Common myeloid progenitor, CD34-positive (primary cell): ENCODE measurements at places on chromosomes 7 and 10.

DNA sequence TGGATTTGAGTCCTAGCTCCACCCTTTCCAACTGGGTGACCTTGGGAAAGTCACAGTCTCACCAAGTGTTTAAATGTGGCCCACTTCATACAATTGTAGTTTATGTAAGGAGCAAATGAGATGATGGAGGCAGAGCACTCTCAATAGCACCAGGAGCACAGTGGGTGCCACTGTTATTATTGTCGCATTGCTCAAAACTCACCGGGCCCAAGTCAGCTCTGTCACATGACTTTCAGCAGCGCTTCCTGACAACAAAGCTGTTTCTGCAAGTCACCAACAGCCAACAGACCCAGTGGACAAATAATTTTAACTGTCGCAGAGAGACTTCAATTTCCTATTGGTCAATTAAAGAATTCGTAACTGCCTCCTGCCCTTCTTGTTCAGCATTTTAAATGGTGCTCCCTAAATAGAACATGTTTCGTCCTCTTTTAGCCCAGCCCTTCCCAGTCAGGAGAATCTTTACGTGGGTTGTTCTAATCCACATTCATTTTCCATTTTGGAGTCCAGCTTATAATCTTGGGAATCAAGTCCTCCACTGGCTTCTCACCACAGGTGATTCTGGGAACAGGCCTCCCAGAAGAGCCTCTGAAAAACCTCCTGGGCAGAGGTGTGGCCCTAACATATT, 415.6 kb upstream of the NPVF start:
- H3K27me3 ChIP-seq, result no peaks in the 10 kb centered on the region
- H3K4me1 ChIP-seq, result peaks cover 14% of the 10 kb centered on the region
- no peaks in the 10 kb centered on the region for H3K36me3 ChIP-seq
- DNase-seq, result peak; percentile 60
- H3K4me3 ChIP-seq, result no peak overlapping the region

DNA sequence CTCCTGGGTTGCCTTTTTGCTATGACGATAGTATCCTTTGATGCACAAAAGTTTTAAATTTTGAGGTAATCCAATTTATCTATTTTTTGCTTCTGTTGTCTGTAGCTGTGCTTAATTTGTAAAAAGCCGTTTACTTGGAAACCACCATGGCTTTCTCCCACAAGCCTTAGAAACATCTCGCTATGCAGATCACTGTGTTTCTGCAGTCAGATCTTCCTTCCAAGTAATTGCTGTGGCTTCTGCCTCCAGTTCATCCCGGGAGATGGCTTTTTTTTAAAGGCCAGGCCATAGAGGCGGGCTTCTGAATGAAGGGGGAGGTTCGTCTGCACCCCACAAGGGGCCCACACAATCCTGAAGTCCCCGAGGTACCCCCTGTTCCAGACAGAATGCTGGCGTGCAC, 48.3 kb upstream of the OCM2 start:
- H3K27me3 ChIP-seq, result peaks cover 2% of the 10 kb centered on the region
- H3K4me3 ChIP-seq, result no peak overlapping the region

DNA sequence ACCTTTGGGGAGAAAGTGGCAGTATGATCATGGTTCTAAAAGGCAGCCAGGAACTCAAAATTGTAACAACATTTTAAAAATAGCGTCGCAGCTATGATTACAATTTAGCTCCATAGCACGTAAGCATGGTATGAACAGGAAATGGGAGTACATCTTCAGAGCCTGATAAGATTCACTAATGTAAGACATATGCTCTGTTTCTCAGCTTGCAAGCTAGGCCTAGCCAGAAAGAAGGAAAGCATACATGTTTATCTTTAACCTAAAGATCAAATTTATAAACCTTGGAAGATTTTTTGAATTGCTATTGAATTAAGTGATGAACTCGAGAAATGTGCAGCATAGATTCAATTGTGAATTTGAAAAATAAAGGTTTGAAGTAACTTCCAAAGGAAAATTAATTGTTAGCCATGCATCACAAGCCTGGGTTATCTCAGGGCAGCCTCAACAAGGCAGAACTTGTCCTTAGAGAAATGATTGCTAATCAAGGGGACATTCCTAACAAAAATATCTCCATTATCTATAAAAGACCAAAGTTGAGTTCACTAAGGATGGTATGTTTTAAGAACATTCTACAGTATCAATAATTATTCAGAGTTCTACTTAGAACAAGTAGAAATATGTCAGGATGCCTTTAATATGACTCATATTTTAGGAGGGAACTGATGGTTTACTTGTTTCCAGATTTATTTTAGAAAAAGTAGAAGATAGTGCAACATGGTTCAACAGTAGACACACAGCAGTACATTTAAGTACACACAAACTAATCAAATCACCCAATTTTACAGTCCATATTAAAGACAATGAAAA, 38.8 kb upstream of the SEPTIN7 start:
- H3K4me1 ChIP-seq, result no peaks in the 10 kb centered on the region
- no peaks in the 10 kb centered on the region for H3K27me3 ChIP-seq
- H3K36me3 ChIP-seq, result no peaks in the 10 kb centered on the region

GRCh38 chr10:129433266-129433665, 33.8 kb upstream of the MGMT start:
- DNase-seq, result no peak
- H3K36me3 ChIP-seq, result no peaks in the 10 kb centered on the region
- no peak overlapping the region for H3K27ac ChIP-seq
- no peaks in the 10 kb centered on the region for H3K4me1 ChIP-seq

DNA sequence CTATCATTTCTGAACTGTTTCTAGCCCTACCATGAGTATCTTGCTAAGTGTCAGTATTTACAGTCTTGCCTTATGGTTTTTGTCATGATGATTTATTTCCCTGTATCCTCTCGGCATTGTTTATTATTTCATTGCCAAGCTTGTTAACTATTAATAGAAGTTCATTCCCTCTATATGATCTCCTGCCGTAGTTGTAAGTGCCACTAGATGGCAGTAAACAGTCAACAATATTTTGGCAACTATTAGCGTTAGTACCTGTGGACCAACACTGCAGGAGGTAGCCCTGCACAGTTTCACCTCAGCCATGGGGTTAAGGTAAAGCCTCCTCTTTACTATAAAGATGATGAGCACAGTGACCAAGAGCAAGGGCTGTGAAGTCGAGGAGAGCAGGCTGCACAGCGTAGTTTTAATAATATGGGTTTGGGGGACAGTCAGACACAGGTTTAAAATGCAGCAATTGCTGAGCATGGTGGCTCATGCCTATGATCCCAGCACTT, 26.1 kb upstream of the CCNJ start:
- H3K4me1 ChIP-seq, result peaks cover 3% of the 10 kb centered on the region
- no peaks in the 10 kb centered on the region for H3K27me3 ChIP-seq
- no peaks in the 10 kb centered on the region for H3K36me3 ChIP-seq
- H3K4me3 ChIP-seq, result no peak overlapping the region

GRCh38 chr7:132077971-132078685, 498.1 kb downstream of the PLXNA4 start:
- no peaks in the 10 kb centered on the region for H3K4me1 ChIP-seq
- H3K27me3 ChIP-seq, result peaks cover 32% of the 10 kb centered on the region
- H3K27ac ChIP-seq, result no peak overlapping the region
- no peak overlapping the region for H3K4me3 ChIP-seq
- no peak for DNase-seq
- no peaks in the 10 kb centered on the region for H3K36me3 ChIP-seq

GRCh38 chr10:121373411-121373810, 224.8 kb downstream of the FGFR2 start:
- H3K4me1 ChIP-seq, result no peaks in the 10 kb centered on the region
- no peaks in the 10 kb centered on the region for H3K27me3 ChIP-seq

GRCh38 chr7:91165846-91166230, 98.4 kb upstream of the FZD1 start:
- H3K4me3 ChIP-seq, result no peak overlapping the region
- no peaks in the 10 kb centered on the region for H3K36me3 ChIP-seq
- H3K27ac ChIP-seq, result no peak overlapping the region
- DNase-seq, result no peak

GRCh38 chr7:121081327-121081936, 92.9 kb downstream of the CPED1 start:
- peaks cover 8% of the 10 kb centered on the region for H3K4me1 ChIP-seq
- H3K36me3 ChIP-seq, result no peaks in the 10 kb centered on the region
- no peak overlapping the region for H3K27ac ChIP-seq

DNA sequence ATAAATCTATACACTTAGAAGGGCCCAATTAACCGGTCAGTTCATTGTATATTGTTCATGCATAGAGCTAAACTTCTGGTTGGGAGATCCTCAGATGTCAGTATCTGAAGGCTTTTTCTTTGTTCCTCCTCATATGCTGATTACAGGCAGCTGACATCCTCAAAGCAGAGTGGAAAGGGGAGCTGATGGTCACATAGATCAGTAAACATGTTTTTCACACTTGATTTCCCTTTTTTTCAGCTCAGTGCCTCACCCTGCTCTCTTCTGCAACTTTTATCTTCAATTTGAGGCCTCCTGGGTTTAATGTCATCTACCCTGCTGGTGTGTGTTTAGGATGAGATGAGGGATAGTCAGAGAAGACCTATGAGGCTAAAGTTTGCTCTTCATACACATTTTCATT, 297.9 kb upstream of the FZD1 start:
- DNase-seq, result no peak
- H3K36me3 ChIP-seq, result no peaks in the 10 kb centered on the region
- H3K4me1 ChIP-seq, result no peaks in the 10 kb centered on the region
- H3K27me3 ChIP-seq, result no peaks in the 10 kb centered on the region

GRCh38 chr10:77810446-77811335, 115.9 kb downstream of the DLG5 start:
- H3K36me3 ChIP-seq, result peaks cover 10% of the 10 kb centered on the region
- H3K27ac ChIP-seq, result no peak overlapping the region
- no peak for DNase-seq
- no peaks in the 10 kb centered on the region for H3K27me3 ChIP-seq
- no peak overlapping the region for H3K4me3 ChIP-seq
- H3K4me1 ChIP-seq, result no peaks in the 10 kb centered on the region

DNA sequence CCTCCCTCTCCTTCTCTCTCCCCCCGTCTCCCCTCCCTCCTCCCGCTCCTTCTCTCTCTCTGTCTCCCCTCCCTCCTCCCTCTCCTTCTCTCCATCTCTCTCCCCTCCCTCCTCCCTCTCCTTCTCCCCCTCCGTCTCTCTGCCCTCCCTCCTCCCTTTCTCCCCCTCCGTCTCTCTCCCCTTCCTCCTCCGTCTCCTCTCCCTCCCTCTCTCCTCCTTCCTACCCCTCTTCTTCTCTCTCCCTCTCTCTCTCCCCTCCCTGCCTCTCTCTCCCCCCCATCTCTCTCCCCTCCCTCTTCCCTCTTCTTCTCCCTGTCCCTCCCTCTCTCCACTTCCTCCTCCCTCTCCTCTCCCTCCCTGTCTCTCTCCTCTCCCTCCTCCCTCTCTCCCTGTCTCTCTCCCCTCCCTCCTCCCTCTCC, 32.2 kb downstream of the AP5Z1 start:
- no peaks in the 10 kb centered on the region for H3K36me3 ChIP-seq
- H3K4me3 ChIP-seq, result no peak overlapping the region
- H3K27me3 ChIP-seq, result no peaks in the 10 kb centered on the region
- DNase-seq, result no peak
- no peak overlapping the region for H3K27ac ChIP-seq

DNA sequence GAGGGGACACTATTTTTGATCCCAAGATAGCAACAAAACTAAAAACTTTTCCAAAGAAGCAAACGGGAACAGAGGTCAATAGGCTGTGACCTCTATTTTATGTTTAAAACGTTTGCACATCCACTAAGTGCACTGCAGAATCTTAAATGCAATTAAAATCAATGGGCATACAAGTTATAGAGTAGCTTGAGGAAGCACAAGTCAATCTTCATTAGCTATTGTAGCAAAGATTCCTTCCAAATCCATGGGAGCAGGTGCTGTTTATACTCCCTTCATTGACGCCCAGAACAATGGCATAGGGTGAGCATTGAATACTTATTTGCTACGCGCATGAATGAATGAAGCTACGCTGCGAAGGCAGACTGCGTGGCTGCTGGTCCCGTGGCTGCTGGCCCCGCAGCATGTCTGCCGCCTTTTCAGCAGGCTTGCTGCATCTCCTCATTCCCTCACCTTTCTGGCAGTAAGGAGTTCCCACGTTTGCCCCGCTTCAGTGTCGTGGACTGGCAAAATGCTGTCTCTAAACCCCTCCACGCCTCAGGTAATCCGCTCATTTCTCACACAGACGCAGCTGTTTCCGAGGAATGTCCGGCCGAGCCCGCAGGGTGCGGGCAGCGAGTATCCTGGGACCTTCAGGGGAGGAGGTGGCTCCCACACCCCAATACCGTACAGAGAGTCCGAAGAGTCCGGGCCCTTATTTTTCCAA, 754 bp upstream of the PHYHIPL start:
- peak; percentile 13 for DNase-seq
- H3K27me3 ChIP-seq, result peaks cover 32% of the 10 kb centered on the region
- H3K36me3 ChIP-seq, result no peaks in the 10 kb centered on the region

- H3K4me1 ChIP-seq, result no peaks in the 10 kb centered on the region
- H3K36me3 ChIP-seq, result no peaks in the 10 kb centered on the region
- no peak for DNase-seq
- H3K27ac ChIP-seq, result no peak overlapping the region
Measured at GRCh38 chr10:121994429-121994941, 5.5 kb downstream of the TACC2 start.

DNA sequence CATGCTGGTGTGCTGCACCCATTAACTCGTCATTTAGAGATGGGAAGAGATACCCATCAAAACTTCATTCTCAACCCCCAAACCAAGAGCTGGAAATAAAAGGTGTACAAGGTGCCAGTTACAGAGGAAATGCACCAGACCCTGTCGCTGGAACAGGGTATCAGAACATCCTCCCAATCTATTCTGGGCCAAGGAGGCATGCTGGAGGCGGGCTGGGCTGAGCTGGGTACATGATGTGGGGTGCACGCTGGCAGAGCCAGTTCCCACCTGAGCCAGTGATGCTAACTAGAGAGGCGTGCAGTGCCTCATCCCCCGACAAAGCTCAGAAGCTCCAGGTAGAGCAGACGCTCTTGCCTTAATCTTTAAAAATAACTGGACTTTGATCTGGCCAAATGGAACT, 70.1 kb downstream of the NPSR1 start:
- no peaks in the 10 kb centered on the region for H3K36me3 ChIP-seq
- no peak overlapping the region for H3K4me3 ChIP-seq

DNA sequence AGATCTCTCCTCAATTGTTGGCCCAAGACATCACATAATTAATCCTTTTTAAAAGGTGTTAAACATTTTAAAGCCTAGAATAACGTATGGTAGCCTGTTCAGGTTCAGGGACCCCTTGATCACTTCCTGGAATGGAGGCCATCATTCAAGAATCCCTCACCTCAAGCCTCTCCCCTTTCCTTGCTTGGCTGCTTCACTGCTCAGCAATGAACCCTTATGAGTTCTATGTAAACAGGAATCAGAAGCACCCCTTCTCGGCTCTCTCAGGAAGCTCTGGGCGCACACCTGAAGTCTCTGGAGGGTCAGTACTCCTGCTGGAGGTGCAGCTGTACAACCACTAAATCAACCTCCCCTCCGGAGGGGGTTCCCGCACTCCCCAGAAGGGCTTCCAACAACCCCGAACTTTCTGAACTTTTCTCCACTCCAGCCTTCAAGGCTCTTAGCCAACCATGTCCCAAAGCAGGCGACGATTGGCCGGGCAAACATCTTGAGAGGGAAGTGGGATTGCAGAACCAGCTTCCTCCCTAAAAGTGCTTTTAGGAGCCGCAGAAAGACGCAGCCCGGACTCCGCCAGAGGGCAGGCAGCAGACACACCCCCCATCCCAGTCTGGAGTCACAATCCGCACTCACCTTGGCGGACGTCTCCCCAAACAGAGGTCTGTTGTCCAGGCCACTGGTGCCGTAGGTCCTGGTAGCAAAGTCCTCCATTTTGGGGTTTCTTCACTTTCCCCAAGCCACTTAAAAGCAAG, 562 bp downstream of the TMEM243 start:
- H3K27ac ChIP-seq, result peak overlapping the region; percentile 58
- no peaks in the 10 kb centered on the region for H3K36me3 ChIP-seq
- peaks cover 22% of the 10 kb centered on the region for H3K27me3 ChIP-seq
- DNase-seq, result peak; percentile 67
- H3K4me1 ChIP-seq, result peaks cover 37% of the 10 kb centered on the region
- peak overlapping the region; percentile 97 for H3K4me3 ChIP-seq
